ENCODE measurements at places on chromosomes 1 and 21.

DNA sequence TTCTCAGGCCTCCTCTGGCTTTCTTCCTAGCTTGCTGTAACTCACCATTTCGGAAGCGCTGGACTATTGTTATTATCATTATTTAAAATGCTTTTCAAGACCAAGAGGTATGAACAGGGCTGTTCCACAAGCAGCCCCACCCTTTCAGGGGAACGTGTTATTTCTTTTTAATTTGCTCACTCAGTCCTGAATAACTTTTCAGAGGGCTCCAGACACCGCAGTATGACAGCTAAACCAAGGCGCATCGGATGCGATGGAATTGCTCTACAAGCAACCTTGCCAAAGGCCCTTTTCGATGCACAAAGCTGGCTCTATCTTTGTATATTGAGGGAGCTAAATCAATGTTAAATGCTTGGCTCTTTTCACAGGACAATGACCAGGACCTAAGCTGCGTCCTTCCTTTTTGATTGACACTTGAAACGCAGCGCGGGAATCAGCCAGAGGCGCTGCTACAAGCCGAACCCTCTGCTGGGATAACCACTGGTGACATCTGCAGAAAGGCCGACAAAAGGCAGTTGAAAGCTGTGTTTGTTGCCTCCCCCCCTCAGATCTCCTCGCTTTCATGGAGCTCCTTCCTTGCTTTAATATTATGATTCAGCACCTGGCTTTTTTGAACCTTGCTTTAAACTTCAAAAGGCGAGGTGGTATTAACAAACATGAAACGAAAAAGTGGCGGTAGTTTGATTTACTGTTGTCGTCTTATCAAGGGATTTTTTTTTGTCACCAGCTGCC, 204.7 kb upstream of the PROX1 start:
- no peak overlapping the region for H3K4me3 ChIP-seq
- H3K36me3 ChIP-seq: no peaks in the 10 kb centered on the region
- H3K4me1 ChIP-seq: no peaks in the 10 kb centered on the region
- no peak overlapping the region for H3K27ac ChIP-seq
- no peaks in the 10 kb centered on the region for H3K27me3 ChIP-seq

DNA sequence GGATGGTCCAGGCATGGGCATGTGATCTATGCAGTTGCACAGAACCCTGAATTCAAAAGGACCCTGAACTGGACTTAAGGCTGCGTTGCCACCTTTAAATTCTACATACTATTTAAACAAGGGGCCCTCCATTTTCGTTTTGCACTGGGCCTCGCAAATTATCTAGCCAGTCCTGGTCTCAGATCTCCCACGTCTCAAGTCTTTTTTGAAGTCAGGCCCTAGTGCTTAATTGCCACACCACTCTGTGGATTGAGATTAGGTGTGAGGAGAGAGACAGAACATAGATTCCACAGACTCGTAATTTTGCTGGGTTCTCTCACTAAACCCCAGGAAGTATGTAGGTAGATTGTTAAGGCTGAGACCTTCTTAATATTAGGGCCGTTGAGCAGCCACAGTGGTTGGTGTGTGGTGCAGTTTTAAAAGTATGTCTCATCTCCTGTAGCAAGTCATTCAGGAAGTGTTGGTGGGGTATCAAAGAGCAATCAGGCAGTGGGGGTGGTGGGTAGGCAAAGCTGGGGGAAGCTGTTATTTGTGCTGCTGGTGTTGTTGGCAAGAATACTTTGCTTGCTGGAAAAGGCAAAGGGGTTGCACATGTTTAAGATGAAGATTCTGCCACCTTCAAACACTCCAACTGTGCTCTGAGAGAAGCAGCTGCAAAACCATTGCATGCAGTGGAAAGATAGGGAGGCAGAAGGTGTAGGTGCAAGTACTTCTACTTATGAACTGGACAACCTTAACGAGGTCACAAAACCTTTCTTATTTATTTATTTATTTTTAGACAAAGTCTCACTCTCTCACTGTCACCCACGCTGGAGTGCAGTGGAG, 11.2 kb downstream of the CD84 start:
- no peak overlapping the region for H3K27ac ChIP-seq
- H3K4me3 ChIP-seq: no peak overlapping the region
- no peaks in the 10 kb centered on the region for H3K27me3 ChIP-seq
- no peak for DNase-seq
- no peaks in the 10 kb centered on the region for H3K4me1 ChIP-seq
- no peaks in the 10 kb centered on the region for H3K36me3 ChIP-seq

DNA sequence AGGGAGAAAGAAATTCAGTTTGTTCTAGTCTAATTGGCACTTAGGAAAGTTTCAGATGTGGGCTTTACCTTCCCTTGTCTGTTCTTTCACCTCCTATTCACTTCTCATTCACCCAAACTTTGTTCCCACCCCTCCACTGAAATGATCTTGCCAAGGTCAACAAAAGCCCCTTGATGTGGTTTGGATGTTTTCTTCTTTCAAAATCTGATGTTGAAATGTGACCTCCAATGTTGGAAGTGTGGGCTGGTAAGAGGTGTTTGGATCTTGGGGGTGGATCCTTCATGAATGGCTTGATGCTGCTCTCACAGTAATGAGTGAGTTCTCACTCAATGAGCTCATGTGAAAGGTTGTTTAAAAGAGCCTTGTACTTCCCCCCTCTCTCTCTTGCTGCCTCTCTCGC, 379.3 kb downstream of the HHIPL2 start:
- H3K4me1 ChIP-seq: no peaks in the 10 kb centered on the region
- DNase-seq: no peak
- H3K36me3 ChIP-seq: no peaks in the 10 kb centered on the region
- no peak overlapping the region for H3K4me3 ChIP-seq
- H3K27me3 ChIP-seq: no peaks in the 10 kb centered on the region
- no peak overlapping the region for H3K27ac ChIP-seq

DNA sequence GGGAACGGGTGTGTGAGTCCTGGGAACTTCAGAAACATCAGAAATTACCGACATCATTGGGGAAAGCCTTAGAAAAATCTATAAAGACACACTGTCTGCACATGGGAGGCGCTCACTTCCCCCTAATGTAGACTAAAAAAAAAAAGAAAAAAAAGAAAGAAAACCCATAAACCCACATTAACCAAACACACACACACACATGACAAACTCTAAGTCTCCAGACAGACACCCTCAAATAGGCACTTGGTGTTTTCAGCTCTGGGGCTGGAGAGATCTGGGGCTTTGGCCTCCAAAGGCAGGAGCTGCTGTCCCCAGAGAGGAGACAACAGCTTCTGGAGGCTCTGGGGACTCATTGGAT, 13.2 kb upstream of the SDHB start:
- no peak overlapping the region for H3K4me3 ChIP-seq
- no peaks in the 10 kb centered on the region for H3K36me3 ChIP-seq
- H3K27me3 ChIP-seq: no peaks in the 10 kb centered on the region

GRCh38 chr1:55600242-55600641, 385.1 kb upstream of the USP24 start:
- no peaks in the 10 kb centered on the region for H3K36me3 ChIP-seq
- no peak overlapping the region for H3K4me3 ChIP-seq
- H3K4me1 ChIP-seq: no peaks in the 10 kb centered on the region

All from Panc1 (cell line).